NCI-H1436 (cell line): ENCODE measurements at places on chromosomes 5 and 9.

DNA sequence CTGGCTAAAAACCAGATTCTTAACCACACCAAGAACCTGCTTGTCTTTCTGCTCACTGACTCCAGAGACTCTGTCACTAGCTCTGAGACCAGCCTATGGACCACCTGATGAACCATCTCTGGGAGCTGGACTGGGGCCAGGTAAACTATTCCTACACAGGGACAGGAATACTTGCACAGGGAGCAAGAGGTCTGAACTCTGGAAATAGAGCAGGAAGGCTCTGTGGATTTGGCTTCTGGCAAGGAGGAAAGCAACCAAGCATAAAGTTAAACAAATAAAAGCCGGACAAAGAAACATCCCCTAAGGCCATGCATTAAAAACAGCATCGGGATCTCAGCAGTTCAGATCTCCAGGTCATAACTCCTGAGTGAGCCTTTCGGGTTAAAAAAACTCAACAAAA is 5.6 kb upstream of the SPARC start:
- no peak for DNase-seq

DNA sequence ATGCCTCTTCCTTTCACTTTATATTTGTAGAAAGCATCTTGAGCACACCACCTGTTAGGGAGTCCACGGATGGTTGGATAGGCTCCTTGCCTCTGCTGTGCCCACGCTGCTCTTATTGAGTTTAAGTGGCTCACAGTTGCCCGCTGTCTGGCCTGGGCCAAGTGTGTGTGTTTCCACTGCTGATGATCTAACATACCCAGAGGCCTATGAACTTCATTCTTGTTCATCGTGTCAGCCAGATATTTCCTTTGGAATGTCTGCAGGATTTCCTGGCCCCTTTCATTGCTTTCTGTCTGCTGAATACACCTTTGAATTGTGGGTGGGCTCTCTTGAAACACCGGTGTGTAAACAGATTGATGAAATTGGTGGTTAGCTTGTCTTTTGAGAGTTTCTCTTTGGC is 46.6 kb downstream of the MVB12B start:
- no peak for DNase-seq

DNA sequence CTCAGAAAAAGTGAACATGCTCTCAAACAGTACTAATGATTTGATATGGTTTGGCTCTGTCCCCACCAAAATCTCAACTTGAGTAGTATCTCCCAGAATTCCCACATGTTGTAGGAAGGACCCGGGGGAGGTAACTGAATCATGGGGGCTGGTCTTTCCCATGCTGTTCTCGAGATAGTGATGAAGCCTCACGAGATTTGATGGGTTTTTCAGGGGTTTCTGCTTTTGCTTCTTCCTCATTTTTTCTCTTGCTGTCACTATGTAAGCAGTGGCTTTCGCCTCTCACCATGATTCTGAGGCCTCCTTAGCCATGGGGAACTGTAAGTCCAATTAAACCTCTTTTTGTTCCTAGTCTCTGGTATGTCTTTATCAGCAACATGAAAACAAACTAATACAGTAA is 401.3 kb downstream of the BNC2 start:
- DNase-seq, result no peak

DNA sequence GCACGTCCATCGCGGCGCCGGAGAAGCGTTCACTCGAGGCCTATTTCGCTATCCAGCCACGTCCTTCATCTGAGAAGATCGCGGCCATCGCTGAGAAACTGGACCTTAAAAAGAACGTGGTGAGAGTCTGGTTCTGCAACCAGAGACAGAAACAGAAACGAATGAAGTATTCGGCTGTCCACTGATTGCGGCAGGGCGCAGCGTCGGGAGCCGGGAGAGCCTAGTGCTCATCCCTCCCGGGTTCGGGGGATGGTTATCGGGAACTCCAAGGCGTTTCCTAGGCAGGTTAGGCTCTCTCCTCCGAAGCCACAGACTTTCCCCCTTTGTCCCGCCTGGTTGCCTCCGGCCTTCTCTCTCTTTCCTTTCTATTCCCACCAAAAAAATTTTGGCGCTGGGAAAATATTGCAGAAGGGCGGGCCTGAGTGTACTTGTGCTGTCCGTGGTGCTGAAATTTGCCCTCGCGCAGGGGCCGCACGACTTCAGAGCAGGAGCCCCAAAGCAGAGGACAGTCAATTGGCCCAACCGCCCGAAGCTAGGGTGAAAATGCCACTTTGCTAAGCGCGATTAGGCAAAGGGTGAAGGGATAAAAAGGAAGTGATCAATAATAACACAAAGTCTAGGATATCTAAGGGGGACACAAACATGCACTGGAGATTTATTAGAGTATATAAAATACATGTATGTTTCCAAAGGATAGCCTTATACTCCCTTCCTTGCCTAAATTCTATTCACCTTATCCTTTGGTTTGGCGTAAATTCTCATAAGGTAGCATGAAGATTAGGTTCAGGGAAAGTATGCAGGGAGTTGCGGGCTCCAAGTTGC is 1.8 kb downstream of the POU4F3 start:
- no peak for DNase-seq

DNA sequence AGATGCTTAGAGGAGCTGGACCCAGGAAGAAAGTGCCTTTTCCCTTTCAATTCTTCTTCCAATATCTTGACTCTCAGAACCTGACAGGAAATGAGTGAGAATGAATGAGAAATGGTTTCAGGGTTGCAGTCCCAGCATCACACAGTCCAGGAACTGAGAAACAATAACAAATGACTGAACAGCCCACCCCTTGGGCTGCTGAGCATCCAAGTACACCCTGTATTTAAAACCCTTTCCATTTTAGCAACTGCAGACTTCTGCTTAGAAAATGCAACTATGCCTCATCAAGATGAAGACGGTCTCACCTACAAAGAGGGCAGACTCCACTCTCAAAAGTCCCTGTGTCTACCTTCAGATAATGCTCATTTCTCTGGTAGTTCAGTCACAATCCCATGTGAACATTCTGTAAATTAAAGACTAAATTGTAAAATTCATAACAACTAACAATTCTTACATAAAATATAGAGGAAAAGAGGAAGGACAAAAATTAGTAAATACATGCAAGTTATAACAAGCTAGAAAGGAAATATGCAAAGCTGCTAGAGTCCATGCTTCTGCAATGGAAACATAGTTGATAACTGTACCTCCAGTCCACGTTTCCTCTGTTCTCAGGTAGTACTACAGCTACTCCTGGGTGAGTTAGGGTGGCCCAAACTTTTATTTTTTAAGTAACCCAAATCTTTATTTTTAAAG is 316.5 kb downstream of the ICE1 start:
- DNase-seq, result no peak

- DNase-seq, result no peak
Measured at GRCh38 chr5:108079753-108080152, 302.1 kb downstream of the FBXL17 start.

DNA sequence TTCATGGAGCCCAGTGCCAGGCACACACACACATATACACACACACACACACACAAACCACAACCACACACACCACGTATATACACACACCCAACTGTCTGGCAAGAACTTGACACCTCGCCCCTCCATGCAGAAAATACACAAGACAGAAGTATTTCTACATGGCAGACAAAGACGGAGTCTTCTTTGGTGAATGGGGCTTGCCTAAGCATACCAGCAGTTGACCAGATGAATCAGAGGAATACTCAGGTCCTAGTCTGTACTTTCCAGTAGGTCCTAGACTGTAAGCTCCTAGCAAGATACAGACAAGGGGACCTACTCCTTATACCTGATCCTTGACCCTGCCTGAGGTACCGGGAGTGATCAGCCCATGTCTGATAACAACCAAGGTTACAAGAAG is 60.1 kb downstream of the SIL1 start:
- no peak for DNase-seq

DNA sequence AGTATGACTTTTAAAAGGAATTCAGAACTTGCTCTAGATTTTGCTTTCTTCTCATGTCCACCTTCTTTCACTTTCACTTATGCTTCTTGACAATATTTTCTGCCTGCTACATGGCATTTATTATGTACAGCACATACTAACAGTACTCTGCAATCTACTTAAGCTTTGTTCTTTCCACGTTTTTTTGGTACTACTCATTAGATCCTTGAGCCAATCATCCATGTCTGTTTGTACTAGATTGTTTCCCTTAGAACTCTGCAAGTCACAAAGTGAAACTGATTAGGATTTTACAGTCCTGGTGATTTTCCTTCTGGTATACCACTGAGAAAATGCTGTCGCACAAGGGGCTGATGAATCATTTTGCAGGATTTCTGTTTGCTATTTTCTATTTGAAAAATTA is 78.3 kb downstream of the PARP8 start:
- no peak for DNase-seq
